Stimulated activated naive CD4-positive, alpha-beta T cell (primary cell): ENCODE measurements at places on chromosomes 5 and 9.

- no peak for DNase-seq
These were observed at the start of gene GABRA1 for GRCh38 chr5:161847941-161848391. TSS of gene GABRA1 (plus strand) at chr5:161848120. CDS start at chr5:161850811, 2,691 bp downstream.

DNA sequence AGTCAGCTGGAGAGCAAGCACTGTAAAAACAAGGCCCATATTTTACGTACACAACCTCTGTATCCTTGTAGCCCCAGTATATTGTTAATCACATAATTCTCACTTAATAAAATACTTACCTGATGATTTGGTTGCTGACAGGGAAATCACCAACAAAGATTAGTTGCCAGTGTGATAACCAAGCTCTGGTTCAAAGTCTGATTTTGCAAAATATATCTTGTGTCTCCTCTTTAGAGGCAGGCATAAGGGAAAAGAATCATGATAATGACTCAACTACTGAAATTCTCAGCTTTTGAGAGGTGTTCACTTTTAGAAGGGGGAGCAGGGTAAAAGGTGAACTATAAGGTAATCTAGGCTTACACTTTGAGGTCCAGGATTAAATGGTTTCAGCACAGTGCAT lies 351.1 kb upstream of the CD180 start:
- DNase-seq, result no peak

GRCh38 chr5:124675931-124676846 lies 70.2 kb downstream of the ZNF608 start:
- no peak for DNase-seq

DNA sequence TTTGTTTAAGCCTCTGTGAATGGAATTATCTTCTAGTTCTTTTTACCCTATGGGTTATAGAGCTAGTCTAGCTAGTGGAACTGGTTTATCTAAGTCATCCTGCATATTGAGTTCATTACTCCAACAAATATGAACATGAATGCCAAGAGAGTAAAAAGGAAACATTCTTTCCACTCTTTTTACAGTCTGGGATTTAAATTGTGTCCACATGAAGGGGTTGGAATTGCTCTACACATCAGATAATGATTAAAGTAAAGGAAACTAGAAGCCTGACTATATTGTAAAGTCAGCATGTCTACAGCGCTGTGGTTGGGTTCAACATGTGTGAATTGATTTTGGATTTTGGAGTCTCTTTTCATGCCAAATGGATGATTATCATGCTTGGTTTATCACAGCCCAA lies 173.1 kb downstream of the CCDC171 start:
- DNase-seq, result no peak

DNA sequence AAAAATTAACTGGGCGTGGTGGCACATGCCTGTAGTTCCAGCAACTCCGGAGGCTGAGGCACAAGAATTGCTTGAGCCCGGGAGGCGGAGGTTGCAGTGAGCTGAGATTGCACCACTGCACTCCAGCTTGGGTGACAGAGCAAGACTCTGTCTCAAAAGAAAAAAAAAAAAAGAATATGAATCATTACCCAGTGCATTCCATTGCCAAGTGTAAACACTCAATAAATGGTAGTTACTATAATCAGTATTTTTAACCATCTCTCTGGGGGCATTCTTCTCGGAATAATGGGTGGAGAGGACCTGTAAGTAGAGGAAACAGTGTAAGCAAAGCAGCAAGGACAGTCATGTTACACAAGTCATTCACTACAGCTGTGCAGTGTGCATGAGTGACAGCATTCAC lies 13.8 kb upstream of the RANBP17 start:
- no peak for DNase-seq

GRCh38 chr9:128205296-128205944 lies 2.2 kb downstream of the DNM1 start:
- no peak for DNase-seq

DNA sequence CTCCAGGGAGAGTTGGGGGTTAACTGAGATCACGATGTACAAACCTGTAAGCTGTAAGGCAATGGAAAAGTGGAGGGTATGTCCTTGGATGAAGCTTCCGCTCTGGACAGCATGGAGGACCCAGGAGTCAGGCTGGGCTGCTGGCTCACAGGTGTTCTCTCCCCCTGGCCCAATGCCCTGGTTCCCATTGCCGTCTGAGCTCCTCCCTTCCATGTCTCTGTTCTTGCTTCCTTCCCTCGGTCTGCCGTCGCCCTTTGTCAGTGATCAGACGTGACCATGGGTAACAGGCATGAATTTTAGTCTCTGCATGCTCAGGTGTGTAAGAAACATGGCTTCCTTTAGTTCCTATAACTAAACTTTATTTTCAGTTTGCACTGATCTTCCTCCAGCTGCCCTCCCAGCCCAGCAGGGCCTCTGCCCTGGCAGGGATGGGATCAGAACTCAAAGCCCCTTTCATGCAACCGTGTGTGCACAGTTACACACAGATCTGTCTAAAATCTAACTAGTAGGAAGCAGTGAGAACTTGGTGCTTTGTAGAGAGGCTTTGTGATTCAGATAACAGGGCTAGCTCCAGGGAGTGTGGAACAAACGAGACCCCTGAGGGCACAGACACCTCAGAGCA lies 51.7 kb upstream of the KCNMB1 start:
- DNase-seq, result no peak

DNA sequence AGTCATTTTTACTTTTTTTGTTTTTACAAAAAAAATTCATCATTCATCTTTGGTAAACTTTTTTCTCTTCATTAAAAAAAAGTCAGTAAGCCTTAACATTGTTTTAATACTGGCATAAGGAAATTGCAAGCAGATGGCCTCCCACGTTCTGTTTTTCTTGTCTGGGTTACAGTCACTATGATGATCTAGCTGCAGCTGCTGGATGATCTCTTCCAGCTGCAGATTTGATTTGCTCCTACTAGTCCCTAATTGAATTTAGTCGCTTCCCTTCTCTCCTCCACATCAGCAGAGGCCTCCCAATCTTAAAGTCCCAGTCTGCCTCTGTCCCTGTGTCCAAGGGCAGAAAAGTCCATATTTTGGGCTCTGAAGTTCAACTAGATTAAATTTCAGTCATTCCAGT lies 106.8 kb upstream of the PTGER4 start:
- no peak for DNase-seq

DNA sequence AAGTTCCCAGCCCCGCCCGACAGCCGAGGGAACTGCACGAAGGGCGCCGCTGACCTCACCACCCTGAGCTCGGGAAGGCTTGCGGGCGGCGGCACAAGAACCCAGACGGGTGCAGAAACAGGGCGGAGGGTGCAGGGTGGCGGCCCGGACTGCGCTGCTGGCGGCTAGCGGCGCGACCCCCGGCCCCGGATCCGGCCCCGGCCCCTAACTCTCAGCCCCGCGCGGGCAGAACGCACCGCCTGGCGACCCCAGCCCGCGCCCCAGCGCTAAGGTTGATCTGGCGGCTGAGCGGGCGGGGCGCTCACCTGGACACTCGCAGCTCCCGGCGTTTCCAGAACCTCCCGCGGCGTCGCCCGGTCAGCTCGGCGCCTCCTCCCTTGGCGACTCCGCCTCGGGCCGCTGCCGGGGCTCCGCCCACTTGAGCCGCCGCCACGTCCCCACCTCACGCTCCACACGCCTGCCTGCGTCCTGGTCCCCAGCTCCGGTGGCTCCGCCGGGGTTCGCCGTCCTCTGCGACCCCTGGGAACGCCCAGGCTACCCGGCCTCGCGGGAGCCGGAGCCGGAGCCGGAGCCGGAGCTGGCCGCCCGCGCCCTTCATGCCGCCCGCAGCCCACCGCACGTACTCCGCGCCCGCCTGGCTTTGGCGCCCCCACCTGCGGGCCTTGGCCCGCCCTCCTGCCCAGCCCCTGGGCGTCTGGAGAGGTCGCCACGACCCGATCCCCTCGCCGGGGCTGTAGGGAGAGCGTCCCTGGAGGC lies at the start of gene P4HA2:
Gene P4HA2 (minus strand): TSS at position 369 of the 756 bp plus-strand sequence. CDS start 9,227 bp downstream, outside the sequence.
- DNase-seq, result no peak

DNA sequence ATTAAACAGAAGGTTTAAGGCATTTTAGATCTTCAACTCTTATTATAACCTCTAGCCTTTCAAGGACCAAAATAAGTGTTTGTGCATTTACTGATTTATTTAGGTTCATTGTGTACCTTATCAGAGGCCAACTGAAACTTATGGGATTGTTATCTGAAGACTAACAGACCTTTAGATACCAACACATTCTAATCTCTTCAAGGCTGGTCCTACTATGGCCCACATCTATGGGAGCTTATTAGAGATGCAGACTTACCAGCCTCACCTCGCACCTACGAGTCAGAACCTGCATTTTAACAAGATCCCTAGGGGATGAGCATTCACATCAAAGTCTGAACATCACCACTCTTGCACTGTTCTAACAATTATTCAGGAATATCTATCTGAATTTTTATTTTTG lies 1.9 kb downstream of the IARS1 start:
- no peak for DNase-seq

GRCh38 chr5:81068635-81069034 lies 108.5 kb downstream of the RASGRF2 start:
- DNase-seq, result no peak

GRCh38 chr9:68705531-68706362 lies 707 bp downstream of the PIP5K1B start:
- DNase-seq, result no peak

DNA sequence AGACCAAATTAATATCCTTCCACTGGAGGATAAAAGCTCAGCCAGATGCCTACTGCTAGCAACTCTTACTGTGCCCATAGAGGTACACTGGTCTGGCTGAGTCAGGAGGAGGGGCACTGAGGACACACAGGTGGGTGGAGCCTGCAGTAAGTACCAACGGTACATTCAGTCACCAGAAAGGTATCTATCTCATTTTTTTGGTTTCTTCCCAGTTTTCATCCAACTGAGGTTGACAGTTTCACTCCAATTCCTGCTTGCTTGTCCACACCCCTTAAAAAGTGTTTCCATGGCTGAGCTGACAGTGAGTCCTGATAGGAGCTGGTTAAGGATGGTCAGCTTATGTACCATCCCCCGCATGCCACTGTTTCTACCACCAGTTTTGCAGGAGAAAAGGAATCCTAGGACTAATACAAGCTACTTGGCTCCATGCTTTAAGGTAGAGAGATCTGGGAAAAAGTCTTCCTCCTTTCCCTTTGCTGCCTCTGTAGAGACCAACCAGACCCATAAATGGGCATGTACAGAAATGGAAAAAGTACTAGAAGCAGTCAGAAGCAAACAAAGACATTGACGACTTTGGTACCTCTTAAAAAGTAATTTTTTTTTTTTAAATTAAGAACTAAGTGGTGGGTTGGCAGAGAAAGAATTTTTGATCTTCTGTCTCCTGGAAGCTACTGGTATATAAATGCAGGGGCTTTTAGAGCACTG lies 3.2 kb downstream of the ELL2 start:
- DNase-seq, result no peak

DNA sequence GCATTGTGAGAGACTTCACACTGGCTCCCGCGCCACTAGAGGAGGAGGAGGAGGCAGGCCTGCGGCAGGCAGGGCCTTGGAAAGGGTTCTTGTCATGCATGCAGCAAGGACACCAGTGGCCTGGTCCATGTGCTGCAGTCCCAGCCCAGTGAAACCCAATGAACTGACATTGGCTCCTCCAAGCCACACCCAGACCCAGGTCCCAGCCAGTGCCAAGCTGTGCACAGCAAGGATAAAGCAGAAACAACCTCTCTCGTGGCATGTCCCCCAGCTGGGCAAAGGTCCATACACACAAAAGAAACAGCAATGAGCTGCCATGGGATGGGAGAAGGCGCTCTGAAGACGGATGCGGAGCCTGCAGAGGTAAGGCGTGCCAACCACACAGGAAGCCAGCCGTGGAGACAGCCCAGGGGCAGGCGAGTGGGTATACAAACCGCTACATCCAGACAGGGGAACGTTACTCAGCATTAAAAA lies 89.2 kb downstream of the SEMA4D start:
- peak; percentile 70 for DNase-seq

GRCh38 chr5:178793696-178794095 lies 63.2 kb upstream of the ZNF354A start:
- no peak for DNase-seq

- DNase-seq, result no peak
These were observed 337.0 kb upstream of the SMC2 start for GRCh38 chr9:103757062-103757461.

DNA sequence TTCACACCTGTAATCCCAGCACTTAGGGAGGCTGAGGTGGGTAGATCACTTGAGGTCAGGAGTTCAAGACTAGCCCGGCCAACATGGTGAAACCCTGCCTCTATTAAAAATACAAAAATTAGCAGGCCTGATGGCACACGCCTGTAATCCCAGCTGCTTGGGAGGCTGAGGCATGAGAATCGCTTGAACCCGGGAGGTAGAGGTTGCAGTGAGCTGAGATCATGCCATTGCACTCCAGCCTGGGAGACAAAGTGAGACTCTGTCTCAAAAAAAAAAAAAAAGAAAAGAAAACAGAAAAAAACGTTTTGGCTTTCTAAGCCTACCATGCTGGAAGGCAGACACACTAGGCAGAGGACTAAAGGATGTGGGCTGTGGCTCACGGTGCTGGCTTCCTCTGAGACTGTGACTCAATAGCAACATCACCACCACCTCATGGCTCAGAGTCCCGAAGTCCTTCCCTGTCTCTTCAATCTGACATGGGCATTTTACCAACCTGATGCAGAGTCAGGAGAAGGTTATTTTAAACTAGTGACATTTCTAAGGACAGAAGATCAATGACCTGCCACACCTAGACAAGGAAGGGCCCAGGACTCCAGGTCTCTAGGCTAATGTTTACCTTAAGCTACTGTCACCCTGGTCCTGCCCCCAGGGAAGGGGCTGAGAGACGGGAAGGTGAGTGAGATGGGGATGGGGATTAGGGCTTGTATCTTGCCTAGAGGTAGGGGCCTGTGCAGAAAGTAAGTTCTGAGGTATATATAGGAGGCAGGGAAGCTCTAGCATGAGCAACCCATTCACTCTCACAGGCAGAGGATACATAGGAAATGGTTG lies 3.7 kb downstream of the ECSCR start:
- DNase-seq, result peak; percentile 86

DNA sequence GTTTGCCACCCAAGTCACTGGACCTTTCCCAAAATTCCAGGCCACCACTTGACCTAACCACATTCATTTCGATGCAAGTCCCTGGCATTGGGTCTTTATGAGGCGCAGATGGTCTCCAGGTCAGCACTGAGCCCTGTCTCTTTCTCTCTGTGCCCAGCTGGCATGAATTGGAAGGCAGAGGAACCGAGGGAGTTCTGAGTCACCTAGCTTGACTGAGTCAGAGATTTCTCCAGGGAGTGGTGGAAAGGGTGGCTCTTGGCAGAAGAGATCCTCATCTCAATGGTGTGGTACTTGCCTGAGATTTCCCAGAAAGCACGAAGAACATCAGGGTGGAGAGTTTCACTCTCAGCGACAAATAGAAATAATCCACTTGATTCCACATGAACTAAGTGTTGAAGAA lies 43.8 kb downstream of the WDR36 start:
- no peak for DNase-seq

DNA sequence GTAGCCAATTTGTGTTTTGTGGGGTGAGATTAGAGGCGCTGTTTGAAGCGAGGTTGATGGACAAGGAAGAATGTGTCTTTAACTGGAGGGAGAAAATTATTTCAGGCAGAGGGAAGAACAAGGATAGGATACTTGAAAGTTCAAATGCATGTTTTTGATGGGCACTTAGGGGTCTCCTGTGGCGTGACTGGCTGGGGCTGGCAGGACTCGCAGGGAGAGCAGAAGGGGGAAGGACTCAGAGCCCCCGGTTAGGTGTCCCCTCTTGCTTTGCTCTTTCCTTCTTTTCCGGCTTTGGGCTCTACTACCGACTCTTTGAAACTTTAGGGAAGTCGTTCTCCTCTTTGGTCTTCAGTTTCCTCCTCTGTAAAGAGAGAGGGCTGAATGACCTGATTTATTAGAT lies 12.1 kb downstream of the GRAMD2B start:
- no peak for DNase-seq

- DNase-seq, result no peak
These were observed 58.0 kb downstream of the RCL1 start for GRCh38 chr9:4850603-4851310.
